ENCODE measurements at places on chromosomes 3 and 15.

- no peak for DNase-seq
Measured at GRCh38 chr3:184741259-184741556, 29.3 kb upstream of the MAGEF1 start.

GRCh38 chr3:14925729-14926591 lies 21.4 kb upstream of the NR2C2 start:
- peak; percentile 75 for DNase-seq

DNA sequence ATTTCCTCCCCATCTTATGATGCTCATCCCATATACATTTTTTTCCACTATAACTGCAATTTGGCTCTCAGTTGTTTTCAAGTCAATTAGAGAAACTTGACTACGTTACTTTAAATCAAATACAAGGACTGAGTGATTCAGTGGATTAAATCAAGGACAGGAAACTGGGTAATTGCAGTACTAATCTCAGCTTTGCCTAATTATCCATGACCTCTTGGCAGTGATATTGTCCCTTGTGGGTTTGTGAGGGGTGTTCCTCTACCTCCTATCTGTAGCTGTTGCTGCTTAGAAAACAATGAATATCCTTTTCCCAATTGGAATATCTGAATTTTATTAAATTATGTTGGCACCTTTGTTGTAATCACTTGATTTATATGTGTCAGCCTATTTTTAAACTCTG lies 79.4 kb downstream of the ZPLD1 start:
- no peak for DNase-seq

- DNase-seq = no peak
Measured at GRCh38 chr15:89848970-89849292, 34.3 kb upstream of the ANPEP start.

GRCh38 chr3:100033903-100034471 lies 80.3 kb downstream of the FILIP1L start:
- no peak for DNase-seq

DNA sequence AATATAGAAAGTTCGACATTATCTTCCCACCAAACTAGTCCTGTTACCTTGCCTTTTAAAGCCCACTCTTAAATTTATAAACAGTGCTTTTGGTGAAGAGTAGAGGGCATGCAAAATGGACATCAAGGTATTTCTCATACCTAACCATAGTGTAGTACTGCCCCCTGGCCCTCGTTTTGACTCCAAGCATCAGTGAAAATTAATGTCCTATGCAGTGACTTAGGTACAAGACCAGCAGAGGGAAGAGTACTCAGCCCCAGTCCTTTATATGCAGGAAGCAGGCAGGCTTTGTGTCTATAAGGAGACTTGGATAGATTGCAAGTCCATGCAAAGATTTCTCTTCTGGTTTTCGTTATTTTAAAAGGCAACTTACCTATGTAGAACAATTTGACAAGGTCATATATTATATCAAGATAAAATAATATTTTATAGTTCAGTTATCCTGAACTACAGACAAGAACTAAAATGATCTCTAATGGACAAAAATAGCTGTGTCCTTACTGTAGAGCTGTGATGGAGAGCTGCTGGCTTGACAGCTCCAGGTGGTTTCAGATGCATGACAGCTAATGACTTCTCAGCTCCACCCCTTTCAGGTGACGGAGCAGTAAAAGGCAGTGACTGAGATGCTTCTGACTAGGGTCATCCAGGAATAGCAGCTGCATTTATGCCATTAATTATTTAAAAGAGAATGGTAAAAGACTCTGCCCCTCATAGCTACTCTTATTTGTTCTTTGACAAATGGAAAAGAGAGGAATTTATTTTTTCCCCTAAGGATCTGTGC lies 646.1 kb downstream of the SQOR start:
- no peak for DNase-seq

DNA sequence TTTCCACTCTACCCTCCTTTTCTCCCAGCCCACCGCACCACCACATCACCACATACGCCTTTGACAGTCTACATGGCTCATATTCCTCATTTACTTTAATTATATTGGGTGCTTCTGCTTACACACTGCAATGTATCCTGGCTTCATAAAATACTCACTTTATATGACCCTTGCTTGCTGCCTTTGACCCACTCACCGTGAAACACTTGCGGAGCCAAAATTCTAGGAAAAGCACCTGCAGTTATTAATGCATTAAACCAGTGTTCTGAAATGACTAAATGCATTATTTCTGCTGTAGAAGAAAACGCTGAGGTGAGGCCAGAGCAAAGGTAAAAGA lies 217.5 kb upstream of the ICE2 start:
- DNase-seq = no peak

DNA sequence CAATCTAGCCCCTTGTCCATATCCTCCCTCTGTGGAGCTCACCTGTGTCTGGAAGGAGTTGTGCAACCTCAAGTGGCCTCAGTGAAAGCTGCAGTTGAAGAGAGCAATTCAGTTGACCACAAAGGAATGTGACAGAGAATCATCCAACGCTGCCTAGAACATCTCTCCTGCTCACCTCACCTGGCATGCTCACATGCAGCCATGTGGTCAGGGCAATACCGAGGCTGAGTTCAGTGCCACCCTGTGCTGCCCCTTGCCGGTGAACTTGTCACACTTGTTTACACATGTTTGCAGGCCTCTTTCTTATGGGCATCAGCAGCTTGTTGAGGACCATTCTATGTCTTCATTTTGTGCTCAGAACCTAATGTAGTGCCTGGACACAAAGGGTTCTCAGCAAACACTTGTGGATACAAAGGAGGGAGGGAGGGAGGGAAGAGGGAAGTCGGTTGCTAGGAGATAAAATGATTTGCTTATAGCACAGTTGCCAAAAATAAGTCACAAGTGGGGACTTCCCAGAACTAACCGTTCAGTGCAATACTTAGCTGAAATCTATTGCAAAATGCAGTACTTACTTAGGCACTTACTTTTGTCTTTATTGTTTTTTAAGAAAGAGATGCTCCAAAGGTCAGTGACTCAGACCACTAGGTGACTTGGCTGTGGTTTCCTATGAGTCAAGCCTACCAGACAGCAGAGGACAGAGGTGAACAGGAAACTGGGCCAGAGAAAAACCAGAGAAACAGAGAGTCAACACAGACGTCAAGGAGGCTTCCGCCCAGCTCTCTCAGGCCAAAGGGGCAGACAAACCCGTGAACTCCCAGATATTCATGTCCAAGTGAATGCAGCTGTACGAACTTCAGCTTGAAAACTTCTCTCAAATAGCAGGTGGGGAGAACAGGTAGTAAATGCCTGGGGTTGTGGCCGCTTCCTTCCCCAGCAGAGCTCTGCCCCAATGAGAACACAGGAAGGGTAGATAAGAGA lies 227.8 kb upstream of the CTNNB1 start:
- peak; percentile 56 for DNase-seq

DNA sequence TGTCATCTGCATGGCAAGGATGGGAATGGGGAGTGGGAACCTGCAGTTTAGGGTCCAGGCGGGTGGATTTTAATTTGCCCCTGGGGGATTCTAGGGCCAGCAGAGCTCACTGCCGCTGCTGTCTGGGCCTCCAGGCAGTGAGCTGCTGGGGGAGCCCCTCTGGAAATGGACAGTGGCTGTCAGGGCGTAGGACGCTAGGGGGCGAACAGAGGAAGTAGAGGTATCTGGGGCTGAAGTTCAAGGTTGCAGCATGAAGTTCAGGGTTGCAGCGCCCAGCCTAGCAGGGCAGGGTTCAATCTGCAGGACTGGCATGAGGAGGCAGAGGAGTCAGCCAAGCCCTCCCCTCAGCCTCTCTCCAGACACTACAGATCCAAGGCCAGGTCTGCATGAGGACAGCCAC lies 49.5 kb downstream of the APBA2 start:
- no peak for DNase-seq

- no peak for DNase-seq
Measured at GRCh38 chr3:176510097-176510496, 687.2 kb downstream of the TBL1XR1 start.

- no peak for DNase-seq
Measured at GRCh38 chr15:36645106-36645505, 65.7 kb downstream of the CDIN1 start.

GRCh38 chr15:61216519-61216918 lies 12.6 kb downstream of the RORA start:
- no peak for DNase-seq

DNA sequence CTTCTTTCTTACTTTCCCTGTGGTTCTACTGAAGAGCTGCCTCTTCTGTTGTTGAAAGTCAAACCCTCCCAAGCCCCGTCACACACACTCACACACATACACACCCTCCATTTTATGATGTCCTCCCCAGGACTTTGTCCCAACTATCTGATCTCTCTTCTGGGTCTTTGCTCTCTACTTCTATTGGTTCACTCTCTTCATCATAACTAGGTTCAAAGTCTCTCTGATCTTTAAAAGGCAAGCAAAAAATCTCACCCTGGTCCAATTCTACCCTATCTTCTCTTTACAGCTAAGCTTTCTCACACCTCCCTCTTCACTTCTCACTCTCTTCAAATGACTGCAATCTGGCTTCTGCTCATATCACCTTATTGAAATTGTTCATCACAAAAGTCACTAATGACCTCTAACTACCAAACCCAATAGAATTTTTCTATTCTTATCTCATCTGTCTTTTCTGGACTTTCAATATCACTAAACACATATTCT lies 34.8 kb downstream of the LRRFIP2 start:
- no peak for DNase-seq

GRCh38 chr3:16468002-16468335 lies 45.5 kb downstream of the RFTN1 start:
- DNase-seq = no peak

- no peak for DNase-seq
Measured at GRCh38 chr3:120705884-120706582, 24.0 kb upstream of the HGD start.

DNA sequence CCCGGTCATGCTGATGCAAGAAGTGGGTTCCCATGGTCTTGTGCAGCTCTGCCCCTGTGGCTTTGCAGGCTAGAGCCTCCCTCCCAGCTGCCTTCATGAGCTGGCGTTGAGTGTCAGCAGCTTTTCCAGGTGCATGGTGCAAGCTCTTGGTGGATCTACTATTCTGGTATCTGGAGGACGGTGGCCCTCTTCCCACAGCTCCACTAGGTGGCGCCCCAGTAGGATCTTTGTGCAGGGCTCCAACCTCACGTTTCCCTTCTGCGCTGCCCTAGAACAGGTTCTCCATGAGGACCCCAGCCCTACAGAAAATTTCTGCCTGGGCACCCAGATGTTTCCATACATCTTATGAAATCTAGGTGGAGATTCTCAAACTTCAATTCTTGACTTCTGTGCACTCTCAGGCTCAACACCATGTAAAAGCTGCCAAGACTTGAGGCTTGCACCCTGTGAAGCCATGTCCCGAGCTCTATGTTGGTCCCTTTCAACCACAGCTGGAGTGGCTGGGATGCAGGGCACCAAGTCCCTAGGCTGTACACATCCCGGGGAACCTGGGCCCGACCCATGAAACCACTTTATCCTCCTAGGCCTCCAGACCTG lies 238.4 kb upstream of the MDFIC2 start:
- peak; percentile 40 for DNase-seq

GRCh38 chr3:197709135-197709534 lies 27.6 kb downstream of the RUBCN start:
- DNase-seq = no peak

GRCh38 chr3:160616311-160616710 lies 50.9 kb upstream of the KPNA4 start:
- no peak for DNase-seq

DNA sequence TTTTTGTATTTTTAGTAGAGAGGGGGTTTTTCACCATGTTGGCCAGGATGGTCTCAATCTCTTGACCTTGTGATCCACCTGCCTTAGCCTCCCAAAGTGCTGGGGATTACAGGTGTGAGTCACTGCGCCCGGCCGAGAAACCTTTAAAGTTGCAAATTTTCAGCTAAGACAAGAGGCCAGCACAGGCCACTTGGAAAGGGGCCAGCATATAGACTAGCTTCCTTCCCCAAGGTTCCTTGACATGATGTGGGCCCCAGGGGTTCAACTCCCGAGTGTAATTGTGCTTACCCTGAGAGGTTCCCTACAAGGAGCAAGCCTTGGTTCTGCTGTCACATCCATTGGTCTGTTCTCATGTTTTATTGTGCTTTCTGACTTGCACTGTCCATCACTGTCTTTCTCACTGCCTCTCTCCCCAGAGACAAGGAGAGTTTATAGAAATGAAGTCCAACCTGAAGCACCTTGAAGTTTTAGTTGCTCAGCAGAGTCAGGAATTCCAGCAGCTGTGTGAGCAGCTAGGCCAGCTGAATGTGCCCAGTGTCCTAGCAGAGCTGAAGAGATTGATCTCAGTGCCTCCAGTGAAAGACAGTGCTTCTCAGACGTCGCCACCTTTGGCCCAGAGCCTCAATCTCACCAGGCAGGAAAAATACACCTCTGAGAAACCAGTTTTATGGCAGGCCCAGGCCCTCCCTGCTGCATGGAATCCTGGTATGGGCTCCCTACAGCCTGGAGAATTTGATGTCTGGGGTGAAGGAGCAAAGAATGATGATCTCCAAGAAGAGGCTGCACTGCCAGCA lies 21.1 kb downstream of the C3orf62 start:
- DNase-seq = no peak

- no peak for DNase-seq
Measured at GRCh38 chr3:129371041-129371826, 57.2 kb downstream of the EFCAB12 start.

DNA sequence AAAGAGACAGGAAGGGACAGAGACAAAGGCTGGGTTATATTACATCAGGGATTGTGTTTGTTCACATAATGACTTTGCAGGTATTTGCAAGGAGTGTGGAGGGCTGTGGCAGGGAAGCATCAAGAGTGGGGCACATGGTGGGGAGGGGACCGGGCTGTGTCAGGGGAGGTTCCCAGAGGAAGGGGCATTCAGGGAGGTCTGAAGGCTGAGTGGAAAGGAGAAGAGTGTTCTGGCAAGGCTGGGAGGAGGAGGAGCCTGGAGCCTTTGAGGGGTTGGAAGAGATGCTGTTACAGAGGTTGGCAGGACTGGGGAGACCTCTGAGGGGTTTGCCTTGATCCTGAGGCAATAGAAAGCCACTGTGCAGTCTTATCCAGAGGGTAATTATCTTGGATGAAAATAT lies 49.4 kb downstream of the EXOG start:
- no peak for DNase-seq

- DNase-seq = no peak
Measured at GRCh38 chr3:143450632-143451031, 331.1 kb downstream of the CHST2 start.

DNA sequence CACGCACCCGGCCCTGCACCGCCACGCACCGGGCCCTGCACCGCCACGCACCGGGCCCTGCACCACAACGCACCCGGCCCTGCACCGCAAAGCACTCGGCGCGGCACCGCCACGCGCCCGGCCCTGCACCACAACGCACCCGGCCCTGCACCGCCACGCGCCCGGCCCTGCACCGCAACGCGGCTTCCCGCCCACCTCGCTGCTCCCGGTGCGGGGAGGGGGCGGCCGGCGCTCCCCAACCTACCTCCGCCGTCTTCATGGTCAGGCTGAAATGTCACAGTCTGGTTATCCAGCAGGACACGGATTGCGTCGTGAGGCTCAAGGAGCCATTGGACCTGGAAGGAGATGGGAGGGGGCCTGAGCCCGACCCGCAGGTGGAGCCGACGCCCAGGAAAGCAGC lies 41.8 kb downstream of the MUC20 start:
- DNase-seq = no peak

- DNase-seq = no peak
Measured at GRCh38 chr15:54014067-54014655, 35.9 kb downstream of the UNC13C start.

GRCh38 chr3:38835939-38836338 lies 19.9 kb upstream of the SCN10A start:
- no peak for DNase-seq

Data from Ammon's horn (tissue), 1 donor.